ENCODE measurements at places on chromosomes 2 and 18.
A peak's percentile ranks its signal among the peaks of the same experiment; 100 is the strongest.

DNA sequence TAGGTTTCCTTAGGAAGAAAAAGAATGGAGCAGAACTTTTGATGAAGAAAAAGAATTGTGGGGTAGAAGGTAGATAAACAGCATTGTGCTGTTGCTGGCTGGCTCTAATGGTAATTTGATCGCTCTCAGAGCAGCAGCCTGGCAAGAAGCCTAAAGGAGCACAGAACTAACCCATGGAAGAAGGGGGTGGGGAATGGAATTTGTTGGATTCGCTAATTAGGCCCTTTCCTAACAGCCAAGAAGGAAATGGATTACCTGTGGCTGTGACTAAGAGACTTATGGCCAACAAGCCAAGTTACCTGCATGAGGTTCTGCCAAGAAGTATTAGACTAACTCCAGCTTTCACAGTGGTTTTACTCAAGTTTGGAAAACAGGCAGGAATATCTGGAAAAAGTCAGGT is 210.6 kb downstream of the IKZF2 start:
- DNase-seq, result peak; percentile 26

GRCh38 chr2:126971481-126972278 is 73.0 kb downstream of the TEX51 start:
- peak; percentile 71 for DNase-seq

GRCh38 chr18:75635096-75635495 is 207.6 kb upstream of the SMIM21 start:
- DNase-seq, result no peak

DNA sequence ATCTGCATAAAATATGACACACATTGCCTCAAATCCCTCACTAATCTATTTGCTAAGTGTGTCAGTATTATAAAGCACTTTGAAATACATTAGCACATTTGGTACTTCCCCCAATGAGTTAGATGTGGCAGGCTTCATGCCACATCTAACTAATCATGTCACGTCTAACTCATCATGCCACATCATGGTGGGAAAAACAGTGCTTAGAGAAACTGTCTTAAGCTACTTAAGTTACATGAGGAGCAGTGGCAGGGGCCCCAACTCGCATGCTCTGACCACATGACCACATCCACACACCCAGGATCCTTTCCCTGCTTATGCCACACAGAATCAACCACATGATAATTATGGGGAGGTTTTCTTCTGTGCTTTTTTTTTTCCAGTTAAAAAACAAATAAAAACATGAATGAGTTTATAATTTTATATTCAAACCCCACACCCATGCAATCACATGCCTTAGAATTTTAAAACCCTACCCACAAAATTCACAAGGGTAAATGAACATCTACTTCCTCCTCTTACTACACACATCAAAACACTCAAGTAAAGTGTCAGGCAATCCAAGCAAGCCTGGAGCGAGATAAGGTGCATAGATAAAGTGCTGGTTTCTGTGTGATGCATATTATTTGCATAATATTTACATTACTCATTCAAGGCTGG is 1.6 kb downstream of the ABCA12 start:
- DNase-seq, result no peak

GRCh38 chr2:5673145-5674025 is 18.8 kb upstream of the SOX11 start:
- no peak for DNase-seq

GRCh38 chr2:63488118-63488713 is 100.1 kb downstream of the WDPCP start:
- DNase-seq, result peak; percentile 37

GRCh38 chr2:192390401-192390800 is 195.7 kb upstream of the TMEFF2 start:
- no peak for DNase-seq

DNA sequence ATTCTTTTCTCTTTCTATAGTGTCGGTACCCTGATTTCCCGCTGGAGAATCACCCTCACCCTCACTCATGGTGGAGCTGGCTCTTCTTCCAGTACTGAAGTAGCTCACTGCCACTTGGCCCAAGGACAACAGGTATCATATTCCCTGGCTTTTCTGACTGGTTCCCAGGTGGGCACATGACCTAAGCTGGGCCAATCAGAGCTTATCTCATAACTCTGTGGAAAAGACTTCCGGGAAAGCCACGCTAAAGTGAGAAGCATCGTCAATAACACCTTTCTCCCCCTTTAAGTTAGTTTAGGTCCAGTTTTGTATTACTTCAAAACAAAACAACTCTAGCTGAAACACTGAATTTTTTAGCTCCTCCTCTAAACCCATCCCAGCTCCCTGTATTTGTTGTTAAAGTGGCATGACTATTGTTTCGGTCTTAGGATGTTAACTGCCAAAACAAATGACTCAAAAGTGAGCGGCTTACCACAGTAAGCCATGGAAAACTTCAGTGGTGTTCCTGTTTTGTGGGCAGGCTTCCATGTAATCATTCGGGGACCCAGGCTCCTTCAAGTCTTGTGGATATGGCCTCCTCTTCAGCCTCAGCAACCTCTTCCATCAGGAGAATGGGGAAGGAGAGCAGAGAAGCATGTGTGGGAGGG is 137.4 kb upstream of the DLX2 start:
- no peak for DNase-seq

GRCh38 chr2:158817588-158817987 is 22.5 kb downstream of the DAPL1 start:
- no peak for DNase-seq

DNA sequence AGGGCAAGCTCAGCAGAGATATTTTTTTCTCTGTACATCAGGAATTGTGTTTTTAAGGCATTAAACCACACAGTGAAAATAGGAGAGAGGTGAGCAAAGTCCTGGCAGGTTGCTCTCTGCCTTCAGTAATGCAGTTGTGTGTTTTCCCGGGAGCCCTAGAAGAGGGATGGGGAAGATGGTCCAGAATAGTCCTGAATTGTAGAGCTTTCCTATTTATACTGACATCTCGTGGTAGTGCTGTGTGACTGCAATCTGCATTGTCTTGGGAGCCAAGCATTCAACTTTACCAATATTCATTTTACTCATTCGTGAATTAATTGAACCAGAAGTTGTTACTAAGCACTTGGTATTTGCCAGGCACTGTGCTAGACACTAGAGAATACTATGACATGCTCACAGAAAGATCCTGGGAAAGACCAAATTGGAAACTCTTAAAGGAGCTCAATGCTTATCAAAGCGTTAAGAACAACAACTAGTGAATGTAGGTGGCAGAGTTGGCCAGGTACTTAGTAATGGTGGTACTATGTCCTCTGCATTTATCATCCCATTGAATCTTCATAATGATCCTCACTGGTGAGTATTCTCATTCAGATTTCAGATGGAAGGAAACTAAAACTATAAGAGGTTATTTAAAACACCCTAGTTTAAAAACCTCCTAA is 214.6 kb downstream of the TRIB2 start:
- peak; percentile 38 for DNase-seq

GRCh38 chr2:1698188-1698945 is 45.9 kb downstream of the PXDN start:
- no peak for DNase-seq

GRCh38 chr2:72222829-72223564 is 75.3 kb upstream of the CYP26B1 start:
- no peak for DNase-seq

DNA sequence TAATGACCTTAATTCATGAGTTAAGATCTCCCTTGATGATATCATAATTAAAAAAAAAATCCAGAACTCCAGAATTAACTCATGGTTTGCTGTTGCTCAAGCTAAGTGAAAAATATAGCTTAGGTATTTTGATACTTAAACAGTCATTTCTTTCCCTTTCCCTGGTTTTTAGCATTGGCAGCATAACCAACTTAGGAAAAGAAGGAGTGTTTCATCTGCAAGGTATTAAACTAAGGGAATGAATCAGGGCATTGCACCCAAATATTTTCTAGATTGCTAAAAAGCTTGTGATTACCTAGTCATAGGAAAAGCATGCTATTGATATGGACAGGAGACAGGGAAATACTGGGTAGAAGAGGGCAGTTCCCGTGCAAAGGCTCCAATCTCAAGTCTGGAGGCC is 207.2 kb downstream of the LRP1B start:
- no peak for DNase-seq

GRCh38 chr2:105502625-105503334 is 103.9 kb upstream of the FHL2 start:
- DNase-seq, result no peak

- DNase-seq, result no peak
Measured at GRCh38 chr2:173218326-173219056, 136.2 kb upstream of the CDCA7 start.

DNA sequence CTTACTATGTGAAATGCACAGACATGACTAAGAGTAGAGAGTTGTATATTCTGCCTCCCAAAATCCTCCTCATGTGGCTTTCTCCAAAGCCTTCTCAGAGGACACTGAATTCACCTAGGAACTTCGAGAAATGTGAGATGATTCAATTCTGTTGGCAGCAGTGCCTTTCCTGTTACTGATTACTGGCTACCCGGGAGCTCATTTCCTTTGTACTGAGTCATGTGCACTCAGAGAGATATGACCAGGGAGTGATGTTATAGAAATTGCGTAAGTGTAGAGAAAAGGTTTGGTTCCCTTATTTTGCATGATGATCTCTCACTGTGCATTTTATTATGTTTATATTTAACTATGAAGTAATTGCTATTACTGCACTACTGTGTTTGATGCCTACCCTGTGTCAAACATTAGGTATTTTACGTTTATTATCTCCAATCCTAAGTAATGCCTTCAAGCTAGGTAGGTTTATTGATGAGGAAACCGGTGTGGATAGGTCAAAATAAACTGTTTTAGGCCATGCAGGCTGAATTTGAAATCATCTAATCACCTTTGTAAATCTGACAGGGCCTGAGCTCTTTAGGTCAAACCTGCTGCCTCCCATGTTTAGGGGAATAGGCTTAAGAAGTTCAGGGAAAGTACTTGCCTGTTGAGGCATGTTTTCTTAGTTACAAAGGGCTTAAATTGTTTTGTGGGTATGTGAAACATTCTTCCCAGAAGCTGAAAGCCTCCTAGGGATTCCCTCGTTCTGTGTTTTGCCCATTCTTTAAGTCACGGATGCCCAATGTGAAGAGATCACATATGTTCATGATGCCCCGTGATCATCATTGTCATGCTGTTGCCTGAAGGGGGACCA is 86.8 kb downstream of the FMNL2 start:
- no peak for DNase-seq

DNA sequence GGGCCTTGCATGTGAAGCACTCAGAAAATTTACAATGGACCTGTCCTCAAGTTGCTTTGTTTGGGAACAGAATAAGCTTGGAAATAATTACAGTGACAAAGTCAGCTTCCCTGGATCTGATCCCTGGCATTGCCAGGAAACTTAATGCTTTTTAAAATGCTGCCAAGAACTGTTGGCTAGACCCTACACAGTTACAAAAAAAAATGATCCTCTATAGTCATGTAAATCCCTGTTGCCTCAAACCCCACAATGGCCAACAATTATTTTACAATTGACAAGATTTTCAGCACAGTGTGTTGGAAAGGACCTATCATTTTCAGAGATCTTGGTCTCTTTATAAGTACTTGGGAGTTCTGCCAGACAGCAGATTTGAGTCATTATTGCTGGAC is 470.4 kb upstream of the ACVR2A start:
- no peak for DNase-seq

- DNase-seq, result no peak
Measured at GRCh38 chr2:42193722-42194187, 24.6 kb downstream of the EML4 start.

- no peak for DNase-seq
Measured at GRCh38 chr2:46018773-46019591, 278.2 kb upstream of the EPAS1 start.

GRCh38 chr2:241357531-241357930 is 1.4 kb downstream of the FARP2 start:
- DNase-seq, result no peak

DNA sequence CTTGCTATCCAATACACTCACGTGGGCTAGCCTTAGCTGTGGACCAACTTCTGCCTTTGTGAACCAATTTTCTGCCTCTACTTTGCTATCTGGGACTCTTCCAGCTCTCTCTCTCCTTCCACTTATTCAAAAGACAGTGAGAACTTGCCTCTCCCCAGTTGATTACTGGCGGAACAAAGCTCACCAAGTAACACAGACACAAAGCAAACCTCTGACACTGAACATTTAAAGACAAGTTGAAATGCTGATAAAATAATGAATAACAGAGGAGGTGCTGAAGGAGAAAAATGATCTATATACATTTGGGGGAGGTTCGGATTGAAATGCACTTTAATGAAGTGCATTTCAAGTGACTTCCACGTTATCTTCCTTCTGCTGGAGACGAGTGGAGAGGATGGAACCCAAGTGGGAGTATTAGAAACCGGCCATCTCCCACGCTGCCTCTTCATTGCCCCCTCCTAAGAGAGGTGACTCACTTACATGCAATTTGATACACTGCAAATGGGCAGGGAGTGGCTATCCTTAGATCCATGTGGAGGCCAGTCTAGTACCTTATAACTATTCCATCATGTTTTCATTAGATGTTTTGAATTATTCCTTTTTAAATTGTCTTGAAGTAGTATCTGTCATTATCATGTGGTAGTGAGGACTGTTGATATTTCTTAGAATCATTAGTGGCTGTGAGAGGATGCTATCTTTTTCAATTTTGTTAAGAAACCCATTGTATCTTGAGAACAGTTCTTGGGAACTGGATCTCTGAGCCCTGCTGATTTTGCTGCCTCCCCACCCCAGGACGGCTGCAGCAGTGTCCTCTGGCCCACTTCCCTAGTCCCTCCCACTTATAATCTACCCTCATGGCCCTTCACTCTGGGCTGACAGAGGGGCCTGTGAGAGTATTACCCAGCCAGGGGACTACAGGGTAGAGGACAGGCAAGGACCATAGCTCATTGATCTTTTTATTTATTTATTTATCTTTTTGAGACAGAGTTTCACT is 6.0 kb upstream of the GLI2 start:
- no peak for DNase-seq

DNA sequence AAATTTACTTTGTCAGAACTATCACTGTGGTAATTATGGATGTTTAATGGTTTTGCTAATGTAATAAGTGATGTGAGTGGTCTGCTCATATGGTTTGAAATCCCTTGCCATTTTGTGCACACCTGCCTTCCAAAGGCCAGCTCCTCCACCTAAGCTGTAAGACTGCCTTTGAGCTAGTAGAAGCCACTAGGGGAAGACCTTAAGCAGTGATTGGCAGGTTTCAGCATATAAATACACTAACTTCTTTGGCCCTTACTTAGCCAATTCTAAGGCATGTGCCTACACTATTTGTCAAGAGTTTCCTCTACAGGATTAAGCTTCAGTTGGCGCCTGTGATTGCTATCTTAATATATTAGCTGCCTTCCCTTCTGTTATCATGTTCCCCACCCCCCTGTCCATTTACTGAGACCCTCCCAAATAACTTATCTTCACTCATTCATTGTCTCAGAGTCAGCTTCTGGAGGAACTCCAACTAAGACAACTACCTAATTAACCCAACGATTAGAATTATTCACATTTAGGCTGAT is 141.1 kb downstream of the MBD5 start:
- DNase-seq, result no peak

DNA sequence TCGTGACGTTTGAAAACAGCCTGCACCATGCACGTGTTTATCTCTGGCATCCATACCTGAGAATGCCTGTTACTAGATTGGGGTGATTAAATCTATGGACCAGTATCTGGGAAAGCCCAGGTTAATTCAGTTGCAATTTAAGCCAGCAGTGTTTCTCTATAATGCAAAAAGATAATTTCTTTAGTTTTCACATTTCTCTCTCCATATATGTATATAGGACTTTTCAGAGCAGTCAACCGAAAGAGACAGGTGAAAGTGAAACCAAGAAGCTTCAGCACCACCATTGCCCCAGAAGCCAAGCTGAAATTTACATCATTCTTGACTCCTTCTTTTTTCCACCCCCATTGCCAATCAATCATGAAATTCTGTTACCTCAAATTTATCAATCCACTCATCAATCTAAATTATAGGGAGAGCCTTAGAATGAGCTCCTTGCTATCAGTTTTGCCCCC is 2.7 kb upstream of the LRP2 start:
- DNase-seq, result no peak

All from globus pallidus (tissue), 1 donor.